ENCODE measurements at places on chromosomes 12 and 14.

DNA sequence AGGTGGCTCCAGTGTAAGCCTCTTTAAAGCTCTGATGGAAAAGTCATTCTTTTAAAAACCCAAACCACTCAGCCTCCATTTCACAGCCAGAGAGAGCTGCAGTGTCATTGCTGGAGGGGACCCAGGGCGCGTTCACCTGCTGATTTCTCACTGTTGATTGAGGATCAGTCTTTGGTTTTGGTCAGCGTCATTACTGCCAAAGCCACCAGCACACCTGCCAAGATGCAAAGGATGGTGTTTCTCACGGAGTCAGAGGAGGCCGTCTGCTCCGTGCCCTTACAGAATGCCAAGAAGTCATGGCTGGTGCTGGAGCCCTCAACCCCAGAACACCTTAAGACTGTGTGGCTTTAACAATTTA is 32.8 kb upstream of the BATF start:
- no peak for DNase-seq

- no peak for DNase-seq
Measured at GRCh38 chr12:110637869-110638441, 24.0 kb downstream of the TCTN1 start.

- no peak for DNase-seq
Measured at GRCh38 chr12:80129895-80130530, 30.7 kb downstream of the OTOGL start.

DNA sequence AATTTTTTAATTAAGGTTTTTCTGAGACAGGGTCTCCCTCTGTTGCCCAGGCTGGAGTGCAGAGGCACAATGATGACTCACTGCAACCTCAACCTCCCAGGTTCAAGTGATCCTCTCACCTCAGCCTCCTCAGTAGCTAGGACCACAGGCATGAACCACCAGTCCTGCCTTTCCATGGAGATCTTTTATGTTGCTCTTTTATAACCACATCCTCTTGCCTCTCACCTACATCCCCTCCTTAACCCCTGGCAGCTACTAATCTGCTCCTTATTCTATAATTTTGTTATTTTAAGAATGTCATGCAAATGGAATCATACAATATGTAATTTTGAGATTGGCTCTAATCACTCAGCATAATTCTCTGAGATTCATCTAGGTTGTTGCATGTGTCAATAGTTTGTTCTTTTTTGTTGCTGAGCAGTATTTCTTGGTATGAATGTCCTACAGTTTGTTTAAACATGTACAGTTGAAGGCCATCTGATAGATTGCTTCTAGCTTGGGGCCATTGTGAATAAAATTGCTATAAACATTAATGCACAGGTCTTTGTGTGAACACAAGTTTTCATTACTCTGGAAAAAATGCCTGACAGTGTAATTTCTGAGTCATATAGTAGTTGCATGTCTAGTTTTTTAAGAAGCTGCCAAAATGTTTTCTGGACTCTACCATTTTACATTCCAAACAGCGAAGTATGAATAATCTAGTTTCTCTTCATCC is 249.2 kb upstream of the AMIGO2 start:
- no peak for DNase-seq

- DNase-seq = peak; percentile 30
Measured at GRCh38 chr12:3777206-3777809, 24.4 kb upstream of the CRACR2A start.

DNA sequence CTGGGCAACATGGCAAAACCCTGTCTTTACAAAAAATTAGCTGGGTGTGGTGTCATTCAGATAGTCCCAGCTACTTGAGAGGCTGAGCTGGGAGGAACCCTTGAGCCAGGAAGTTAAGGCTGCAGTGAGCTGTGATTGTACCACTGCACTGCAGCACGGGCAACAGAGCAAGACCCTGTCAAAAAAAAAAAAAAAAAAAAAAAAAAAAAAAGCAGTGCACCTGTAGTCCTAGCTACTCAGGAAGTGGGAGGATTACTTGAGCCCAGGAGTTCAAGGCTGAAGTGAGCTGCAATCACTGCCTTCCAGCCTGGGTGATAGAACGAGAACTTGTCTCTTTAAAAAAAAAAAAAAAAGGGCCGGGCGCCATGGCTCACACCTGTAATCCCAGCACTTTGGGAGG is 5.6 kb downstream of the REM2 start:
- DNase-seq = peak; percentile 25

GRCh38 chr14:104863131-104863862 is 1.8 kb upstream of the CEP170B start:
- DNase-seq = no peak

GRCh38 chr14:96962337-96962736 is 165.2 kb downstream of the VRK1 start:
- DNase-seq = peak; percentile 48

GRCh38 chr14:48874711-48875110 is 711.5 kb downstream of the RPS29 start:
- DNase-seq = no peak

- DNase-seq = no peak
Measured at GRCh38 chr12:95908573-95908972, 33.8 kb downstream of the CCDC38 start.

GRCh38 chr14:72512281-72512680 is 381.6 kb downstream of the DPF3 start:
- DNase-seq = no peak

DNA sequence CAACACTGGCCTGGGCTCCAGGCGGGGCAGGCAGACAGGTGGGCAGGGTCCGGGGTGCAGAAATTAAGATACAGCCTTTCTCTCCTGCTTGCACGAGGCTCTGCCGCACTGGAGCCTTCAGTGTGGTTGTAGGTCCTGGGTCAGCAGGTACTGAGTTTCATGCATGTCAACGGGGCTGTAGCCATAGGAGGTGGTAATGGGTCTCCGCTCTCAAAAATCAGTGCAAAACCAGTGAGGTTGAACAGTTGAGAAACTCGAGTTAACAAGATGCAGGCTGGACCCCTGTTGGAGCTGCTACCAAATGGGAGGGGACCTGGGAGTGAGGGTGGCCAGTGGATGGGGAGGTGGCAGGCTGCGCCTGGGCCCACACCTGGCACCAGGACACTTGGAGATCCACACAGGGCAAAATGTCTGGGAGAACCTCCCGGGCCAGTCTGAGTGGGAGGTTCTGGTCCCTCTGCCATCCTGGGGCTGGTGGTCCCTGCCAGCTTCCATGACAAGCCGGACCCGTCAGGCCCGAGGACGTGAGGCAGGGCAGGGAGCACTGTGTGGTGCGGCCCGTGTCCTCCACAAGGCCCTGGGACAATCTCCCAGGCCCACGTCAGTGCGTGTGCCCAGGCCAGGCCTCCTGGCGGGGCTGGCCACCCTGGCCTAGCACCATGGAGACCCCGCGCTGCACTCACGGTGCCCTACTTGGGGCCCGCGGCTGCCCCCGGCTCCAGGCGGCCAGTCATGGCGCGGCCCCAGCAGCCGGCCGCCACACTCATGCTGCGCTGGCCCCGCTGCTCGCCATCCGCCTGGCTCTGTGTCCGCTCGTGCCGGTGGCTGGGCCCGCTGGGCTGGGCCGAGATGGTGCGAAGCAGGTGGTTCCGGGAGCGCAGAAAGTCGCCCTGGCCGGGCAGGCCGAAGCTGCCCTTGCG is 5.1 kb downstream of the ARL6IP4 start:
- DNase-seq = no peak

DNA sequence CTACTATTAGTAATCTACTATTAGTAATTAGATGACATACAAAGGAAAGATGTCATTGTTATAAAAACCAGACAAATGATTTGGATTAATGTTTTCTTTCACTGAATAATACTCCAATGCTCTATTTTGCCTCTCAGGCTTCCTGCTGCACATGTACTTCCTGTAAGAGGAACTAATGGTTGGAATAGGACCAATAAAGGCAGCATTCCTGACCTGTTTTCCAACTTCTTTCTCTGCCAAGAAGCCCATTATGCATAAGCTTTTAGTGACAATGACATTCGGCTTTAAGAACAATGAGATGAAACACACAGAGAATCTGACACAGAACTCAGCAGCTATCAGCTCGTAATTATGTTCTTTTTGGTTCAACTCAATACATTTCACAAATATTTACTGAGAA is 5.2 kb upstream of the C12orf56 start:
- no peak for DNase-seq

DNA sequence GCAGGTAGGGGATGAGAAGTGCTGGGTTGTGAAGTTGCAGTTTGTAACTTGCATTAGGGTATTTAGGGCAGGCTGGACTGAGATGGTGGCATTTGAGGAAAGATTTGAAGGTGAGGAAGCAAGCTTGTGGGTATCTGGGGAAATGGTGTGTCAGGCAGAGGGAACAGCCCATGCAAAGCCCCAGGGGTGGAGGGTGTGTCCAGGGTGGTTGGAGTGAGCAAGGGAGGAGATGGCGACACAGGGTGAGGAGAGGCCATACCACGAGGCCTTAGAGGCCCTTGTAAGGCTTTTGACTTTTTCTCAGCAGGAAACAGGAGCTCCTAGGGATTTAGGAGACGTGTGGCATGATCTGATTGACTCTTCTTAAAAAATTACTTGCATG is 136.9 kb downstream of the NUAK1 start:
- DNase-seq = no peak

All from central memory CD4-positive, alpha-beta T cell (primary cell).